ENCODE measurements at places on chromosomes 16 and 17.

- DNase-seq = no peak
Measured at GRCh38 chr16:59864981-59865666, 1131.0 kb upstream of the GOT2 start.

DNA sequence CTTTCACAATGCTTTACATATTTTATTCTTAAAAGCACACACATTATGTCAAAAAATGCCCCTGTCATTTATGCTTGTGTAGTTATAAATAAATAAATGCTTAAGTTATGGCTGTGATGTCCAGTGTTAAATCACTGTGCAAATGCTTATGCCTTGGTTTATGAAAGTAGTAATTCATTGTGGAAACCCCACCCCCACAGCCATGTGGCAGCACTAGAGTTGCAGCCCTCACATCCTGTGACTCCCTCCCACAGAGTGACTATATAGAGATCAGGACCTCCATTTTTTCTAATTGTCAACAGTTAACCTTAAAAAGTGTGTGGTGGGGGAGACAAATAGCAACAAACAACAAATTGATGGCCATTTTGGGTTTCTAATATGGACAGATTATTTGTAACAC lies 2.4 kb downstream of the SKAP1 start:
- DNase-seq = no peak

GRCh38 chr17:28720247-28720996 lies 637 bp downstream of the RPL23A start:
- DNase-seq = no peak

DNA sequence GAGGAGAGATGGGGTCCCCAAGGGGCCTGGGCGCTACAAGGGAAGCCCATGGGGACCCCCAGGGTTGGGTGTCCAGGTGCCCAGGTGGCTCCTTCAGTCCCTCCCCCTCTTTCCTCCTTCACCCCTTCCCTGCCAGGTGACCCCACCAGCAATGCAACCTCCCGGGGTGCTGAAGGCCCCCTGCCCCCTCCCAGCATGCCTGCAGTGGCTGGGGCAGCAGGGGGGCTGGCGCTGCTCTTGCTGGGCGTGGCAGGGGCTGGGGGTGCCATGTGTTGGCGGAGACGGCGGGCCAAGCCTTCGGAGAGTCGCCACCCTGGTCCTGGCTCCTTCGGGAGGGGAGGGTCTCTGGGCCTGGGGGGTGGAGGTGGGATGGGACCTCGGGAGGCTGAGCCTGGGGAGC lies 4.0 kb downstream of the EFNB3 start:
- DNase-seq = no peak

DNA sequence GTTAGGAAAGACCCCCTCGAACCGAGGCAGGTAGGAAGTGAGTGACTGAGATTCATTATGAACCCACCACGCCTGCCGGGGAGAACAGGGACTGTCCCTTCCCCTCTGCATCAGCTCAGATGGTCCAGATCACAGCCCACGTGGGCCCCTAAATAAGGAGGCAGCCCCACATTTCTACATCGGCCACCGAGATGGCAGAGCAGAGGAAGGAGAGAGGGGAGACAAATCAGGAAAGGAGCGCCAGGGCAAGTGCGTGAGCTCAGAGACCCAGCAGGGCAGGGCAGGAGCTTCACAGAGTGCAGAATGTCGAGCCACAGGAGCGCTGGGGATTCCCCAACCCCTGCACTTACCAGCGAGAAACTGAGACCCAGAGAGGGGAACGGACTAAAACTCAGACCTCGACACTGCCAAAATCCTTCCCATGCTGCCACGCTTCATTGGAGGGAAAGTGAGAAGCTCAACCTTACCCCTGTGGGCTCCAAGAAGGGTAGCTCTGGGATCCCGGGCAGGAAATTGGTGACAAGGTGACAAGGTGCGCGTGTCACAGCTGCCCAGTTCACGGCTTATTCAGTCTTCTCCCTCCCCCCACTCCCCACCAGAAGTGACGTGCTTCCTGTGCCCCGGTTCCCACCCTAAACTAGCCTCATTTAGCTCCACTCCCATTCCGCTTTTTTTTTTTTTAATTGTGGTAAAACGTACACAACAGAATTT lies at the start of gene ICAM2:
ICAM2 (minus strand) TSS at position 578 of the 711 bp plus-strand sequence. CDS start 13,942 bp downstream, outside the sequence.
- no peak for DNase-seq

- DNase-seq = no peak
Measured at GRCh38 chr17:43482103-43483012, 1.4 kb upstream of the DHX8 start.

- no peak for DNase-seq
Measured at GRCh38 chr17:68903286-68903685, 51.9 kb downstream of the ABCA8 start.

- DNase-seq = no peak
Measured at GRCh38 chr16:83715217-83715920, 92.4 kb upstream of the HSBP1 start.

DNA sequence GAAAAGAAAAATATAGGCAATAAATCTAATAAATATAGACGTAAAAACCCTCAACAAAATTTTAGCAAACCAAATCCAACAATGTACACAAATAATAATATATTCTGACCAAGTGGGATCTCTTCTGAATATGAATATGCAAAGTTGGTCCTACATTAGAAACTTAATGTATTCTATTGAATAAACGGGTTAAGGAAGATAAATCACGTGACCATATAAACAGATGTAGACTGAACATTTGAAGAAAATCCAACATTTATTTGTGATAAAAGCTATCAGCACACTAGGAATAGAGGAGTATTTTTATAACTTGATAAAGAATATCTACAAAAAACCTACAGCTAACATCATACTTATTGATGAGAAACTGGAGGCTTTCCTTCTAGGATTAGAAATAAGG lies 502.8 kb upstream of the KIF2B start:
- DNase-seq = no peak

- no peak for DNase-seq
Measured at GRCh38 chr17:79438546-79439334, 172.1 kb downstream of the RBFOX3 start.

DNA sequence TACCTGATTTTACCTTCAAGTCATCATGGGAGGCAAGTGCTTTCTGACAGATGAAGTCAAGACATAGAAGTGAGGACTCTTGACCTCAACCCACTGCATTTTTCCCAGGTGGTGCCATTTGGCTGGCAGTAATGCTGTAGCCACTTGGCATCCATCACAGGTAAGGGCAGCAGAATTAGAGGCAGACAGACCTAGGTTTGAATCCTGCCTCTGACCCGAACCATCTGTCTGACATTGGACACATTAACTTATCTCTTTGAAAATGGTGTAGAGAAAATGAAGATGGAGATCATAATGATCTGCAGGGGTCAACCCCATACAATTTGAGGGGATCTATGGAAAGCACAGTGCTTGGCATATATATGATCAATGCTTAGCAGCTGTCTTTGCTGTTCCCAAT lies 505.5 kb downstream of the NPIPA7 start:
- no peak for DNase-seq

GRCh38 chr17:55063885-55064874 lies 95.6 kb downstream of the STXBP4 start:
- DNase-seq = no peak

DNA sequence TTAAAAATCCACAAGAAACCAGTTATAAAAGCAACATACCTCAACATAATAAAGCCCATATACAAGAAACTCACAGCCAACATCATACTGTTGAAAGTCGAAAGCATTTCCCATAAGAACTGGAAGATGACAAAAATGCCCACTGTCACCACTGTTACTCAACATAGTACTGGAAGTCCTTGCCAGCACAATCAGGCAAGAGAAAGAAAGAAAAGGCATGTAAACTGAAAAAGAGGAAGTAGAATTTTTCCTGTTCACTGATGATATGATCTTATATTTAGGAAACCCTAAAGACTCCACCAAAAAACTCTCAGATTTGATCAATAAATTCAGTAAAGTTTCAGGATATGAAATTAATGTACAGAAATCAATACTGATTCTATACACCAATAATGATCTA lies 45.1 kb downstream of the AHSP start:
- no peak for DNase-seq

DNA sequence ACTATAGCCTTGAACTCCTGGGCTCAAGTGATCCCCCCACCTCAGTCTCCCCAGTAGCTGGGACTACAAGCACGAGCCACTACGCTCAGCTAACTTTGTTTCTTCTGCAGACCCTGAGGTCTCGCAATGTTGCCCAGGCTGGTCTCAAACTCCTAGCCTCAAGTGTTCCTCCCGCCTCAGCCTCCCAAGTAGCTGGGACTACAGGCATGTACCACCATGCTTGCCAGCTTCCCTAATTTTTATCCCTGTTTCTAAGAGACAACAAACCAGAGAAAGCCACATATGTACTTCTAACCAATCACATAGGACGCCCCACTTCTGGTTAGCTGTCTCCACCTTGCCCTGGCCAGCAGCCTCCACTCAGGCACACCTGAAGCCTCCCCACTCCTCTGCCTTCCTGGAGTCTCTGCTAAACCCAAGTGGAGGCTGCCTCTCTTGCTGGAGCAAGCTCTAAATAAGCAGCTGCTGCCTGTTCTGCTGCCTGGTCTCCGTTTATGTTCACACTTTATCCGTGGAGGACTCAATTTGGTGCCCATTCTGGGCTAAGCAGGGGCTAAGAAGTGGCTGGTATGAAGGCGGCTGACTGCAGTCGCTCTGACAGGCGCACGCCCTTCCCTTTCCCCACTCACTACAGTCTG lies 24.7 kb downstream of the NSMCE1 start:
- DNase-seq = peak; percentile 10

- DNase-seq = no peak
Measured at GRCh38 chr17:14332331-14332730, 31.4 kb downstream of the HS3ST3B1 start.

DNA sequence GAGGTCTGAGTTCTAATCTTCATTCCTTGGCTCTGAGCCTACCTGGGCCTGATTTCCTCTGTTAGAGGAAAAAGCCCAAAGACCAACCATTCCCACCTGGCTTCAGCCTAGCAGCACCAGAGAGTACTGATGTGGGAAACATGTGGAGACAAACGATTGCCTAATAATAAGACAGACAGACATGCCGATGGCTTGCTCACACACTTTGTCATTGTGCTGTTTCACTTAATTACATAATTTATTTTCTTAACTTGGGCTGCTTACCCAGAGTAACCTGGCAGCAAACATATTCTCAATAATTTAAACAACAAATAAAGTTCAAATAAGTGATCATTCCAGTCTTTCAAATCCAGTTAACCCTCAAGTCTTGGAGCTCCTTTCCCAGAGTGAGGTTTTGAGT lies 83.4 kb downstream of the MAF start:
- no peak for DNase-seq

DNA sequence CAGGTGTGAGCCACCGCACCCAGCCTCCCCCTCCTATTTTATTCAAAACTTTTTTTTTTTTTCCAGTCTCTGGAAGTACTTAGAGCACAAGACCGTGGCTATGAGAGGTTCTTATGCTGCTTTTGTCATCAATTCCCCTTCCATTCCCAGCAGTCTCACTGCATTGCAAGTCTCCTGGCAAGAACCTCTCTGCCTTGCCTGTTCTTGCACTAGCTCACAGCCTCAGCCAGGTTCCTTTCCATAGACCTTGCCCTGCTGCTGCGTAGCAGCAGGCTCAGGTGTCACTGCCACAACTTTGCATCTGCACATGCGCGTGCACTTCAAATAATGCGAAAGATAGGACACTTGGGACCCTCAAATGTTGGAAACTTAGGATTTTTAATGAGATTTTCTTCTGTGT lies 15.6 kb downstream of the ATP6V0A1 start:
- no peak for DNase-seq

DNA sequence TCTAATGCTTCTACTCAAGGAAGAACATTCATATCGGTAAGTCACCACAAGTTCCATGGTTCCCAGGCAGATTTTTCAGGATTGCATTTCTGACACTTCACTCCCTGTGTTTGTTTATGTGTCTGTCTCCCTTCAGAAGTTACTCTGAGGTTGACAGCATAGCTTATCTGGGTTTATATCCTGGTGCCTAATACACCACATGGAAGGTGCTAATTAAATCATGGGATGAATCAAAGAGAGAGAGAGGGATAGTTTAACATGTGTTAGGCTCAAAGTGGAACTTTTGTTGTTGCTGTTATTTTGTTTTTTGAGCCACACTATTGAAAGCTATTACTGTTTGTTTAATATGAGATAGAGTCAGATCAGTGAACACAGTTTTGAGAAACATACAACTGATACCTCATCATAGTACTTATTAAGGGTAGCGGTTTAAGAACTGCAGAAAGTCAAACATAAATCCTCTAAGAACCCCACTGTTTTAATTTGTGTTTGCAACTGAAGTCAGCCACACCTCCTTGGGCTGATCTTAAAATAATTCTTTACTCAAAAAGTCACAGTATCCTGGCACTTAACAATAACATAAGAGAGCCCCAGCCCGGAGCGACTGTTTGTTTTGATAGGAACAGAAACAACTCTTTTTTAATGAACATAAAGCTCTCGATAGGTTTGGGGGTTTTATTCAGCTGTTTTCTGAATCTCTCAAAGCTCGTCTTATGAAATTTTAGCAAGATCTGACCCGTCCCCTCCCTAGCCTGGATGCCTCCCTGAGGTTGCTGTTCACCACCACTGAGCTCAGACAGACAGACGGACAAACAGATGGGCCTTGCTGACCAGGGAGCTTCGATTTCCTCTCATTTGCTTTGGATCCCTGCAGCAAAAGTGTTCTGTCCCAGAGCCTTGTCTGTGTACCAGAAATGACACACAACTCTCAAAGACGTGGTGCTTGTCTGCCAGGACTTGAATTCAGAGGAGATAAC lies 98.3 kb upstream of the MYOCD start:
- no peak for DNase-seq

DNA sequence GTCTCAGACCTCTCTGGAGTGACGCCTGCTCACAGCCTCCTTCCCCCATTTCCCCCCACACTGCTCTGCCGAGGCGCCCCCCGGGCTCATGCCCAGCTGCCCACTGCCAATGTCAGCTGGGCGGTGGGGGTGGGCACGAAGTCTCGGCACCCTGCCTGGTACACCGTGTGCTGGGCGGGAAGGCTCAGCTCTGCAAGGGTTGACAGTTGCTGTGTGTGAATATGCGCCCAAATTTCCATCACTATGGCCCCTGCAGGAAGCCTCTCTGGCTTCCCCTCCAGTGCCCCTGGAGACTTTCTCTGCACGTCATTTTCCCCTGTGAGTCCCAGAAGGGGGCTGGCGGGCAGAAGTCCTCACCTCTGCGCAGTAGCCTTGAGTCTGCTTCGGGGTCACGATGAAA lies 11.6 kb upstream of the CAMKK1 start:
- no peak for DNase-seq

DNA sequence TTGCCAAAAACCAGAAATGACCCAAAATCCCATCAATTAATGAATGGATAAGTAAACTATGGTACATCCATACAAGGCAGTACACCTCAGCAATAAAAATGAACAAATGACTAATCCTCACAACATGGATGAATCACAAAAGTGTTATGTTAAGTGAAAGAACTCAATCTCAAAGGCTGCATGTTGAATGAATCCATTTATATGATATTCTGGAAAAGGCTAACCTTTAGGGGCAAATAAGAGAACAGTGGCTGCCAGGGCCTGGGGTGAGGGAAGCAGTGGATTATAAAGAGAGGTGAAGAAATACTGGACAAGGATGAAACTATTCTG lies 46.1 kb upstream of the MSI2 start:
- no peak for DNase-seq

- DNase-seq = no peak
Measured at GRCh38 chr17:77962348-77962747, 3.8 kb downstream of the TNRC6C start.

- peak; percentile 66 for DNase-seq
Measured at GRCh38 chr17:44758414-44759085, at the start of gene ADAM11. TSS of gene ADAM11 (plus strand) at chr17:44758988. CDS start at chr17:44759200, 212 bp downstream.

- DNase-seq = no peak
Measured at GRCh38 chr17:61815863-61816503, 47.3 kb downstream of the BRIP1 start.

All from H9 (cell line).